Right renal pelvis (tissue), 4 donors: ENCODE measurements at places on chromosomes 5 and 9. TPM values are rescaled to one million over a fixed set of nuclear protein-coding genes. Genes with fewer than 3 reads are reported as not detected.

The CAMK2A gene
- polyA plus RNA-seq: 5.1 TPM

The MYOZ3 gene
- 5.4 TPM for polyA plus RNA-seq

DNA sequence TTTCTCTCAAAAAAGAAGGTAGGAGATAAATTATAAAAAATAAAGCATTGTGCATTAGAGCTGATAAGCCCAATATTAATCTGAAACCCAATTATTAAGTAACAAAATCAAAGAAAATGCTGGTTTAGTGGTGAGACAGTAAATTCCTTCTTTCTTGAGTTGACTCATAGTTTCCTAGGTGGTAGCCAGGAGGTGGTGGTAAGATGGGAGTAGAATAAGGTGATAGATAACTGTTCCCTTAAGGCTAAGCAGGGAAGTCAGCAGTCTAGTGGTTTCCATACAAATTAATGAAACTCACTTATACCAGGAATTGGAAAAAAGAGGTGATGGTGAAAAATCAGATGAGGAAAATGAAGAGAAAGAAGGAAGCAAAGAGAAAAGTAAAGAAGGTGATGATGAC is 23.2 kb downstream of the LYSMD3 start:
- DNase-seq: no peak

DNA sequence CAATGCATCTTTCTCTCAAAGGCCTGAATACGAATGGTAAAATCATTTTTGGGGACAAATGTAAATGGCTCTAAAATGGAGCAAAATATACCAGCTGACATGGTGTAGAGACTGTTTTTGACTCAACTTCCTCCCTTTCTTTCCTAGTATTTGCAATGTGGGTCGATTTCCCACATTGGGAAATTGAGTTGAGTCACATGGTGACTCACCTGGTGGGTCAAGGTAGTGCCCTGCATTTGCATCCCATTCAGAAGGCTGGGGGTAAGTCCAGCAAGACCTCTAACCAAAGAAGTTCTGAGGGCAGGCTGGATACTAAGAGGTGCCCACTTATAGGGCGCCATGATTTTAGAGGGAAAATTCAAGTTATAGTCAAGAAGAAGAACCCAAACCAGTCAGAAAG is 179.6 kb upstream of the MPDZ start:
- no peak for DNase-seq

The ZNF462 gene
- 25.1 TPM for polyA plus RNA-seq

- no peak for DNase-seq
Observed at GRCh38 chr5:3511934-3512333, 83.7 kb upstream of the IRX1 start.

DNA sequence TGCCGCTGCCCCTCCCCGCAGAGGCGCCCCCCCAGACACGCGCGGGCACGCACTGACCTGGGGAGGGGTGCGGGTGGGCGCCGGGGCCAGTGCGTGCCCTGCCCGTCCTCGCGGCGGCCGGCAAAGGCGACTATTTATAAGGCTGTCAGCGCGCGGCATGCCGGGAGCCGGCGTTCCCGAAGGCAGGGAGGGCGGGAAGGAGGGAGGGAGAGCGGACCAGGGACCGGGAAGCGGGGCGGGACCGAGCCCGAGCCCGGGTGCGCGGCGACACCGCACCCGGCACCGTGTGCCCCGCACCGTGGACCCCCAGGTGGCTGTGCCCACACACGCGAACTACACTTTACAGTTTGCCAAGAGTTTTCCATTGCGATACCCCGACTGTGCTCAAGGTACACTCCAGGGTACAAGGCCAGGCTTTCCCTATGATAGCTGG is at the start of gene AK1:
AK1 (minus strand) TSS at position 110 of the 433 bp plus-strand sequence. CDS start 3,058 bp downstream, outside the sequence.
- no peak for DNase-seq

The TOR2A gene
- 19.1 TPM for polyA plus RNA-seq

The PCDHA9 gene
- polyA plus RNA-seq: 0.06 TPM

The GFI1B gene
- polyA plus RNA-seq: 0.75 TPM

DNA sequence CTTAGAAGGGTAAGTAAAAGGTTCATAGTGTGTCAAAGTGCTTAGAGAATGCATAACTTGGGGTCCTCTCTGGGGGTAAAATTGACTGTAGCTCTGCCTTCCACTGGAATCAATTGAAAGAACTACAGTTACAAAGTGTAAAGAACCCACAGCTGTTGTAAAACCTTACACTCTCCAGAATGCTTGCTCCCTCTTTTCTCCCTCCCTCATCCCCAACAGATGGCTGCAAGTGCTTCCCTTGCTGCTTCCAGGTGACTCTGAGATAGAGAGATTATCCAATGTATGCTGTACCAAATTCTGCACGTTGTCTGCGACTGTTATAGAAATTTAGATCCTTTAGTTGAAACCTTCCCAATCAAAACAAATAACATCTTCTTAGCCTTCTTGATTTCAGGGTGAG is 126.0 kb downstream of the STK32A start:
- DNase-seq: no peak

The C5 gene
- 15.6 TPM for polyA plus RNA-seq

The CDH10 gene
- polyA plus RNA-seq: 9.5 TPM

GRCh38 chr5:178527458-178528307 is 62.5 kb downstream of the COL23A1 start:
- DNase-seq: no peak
